ENCODE measurements at places on chromosomes 4 and X. TPM values are rescaled to one million over a fixed set of nuclear protein-coding genes. Genes with fewer than 3 reads are reported as not detected.

Gene MAML3
- 1.8 TPM for total RNA-seq

- no peak for DNase-seq
Observed at GRCh38 chr4:7519638-7520376, 85.1 kb upstream of the PSAPL1 start.

DNA sequence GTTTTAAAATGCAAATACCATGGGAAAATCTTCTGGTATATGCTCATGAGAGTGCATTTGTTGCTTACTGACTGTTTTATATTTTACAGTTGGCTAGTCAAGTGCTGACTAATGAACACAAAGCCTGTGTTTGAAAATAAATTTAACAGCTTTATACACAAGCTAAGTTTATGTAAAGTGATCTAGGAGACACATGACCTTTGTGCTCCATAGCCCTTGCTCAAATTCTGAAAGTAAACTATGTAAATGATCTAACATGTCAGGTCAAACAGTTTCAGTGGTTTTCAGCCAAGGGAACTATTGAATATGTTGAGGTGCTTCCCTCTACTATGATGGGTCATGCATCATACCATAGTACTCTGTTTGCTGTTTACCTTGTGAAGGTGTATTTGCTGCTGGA lies 36.7 kb downstream of the DIAPH2 start:
- DNase-seq, result no peak

DNA sequence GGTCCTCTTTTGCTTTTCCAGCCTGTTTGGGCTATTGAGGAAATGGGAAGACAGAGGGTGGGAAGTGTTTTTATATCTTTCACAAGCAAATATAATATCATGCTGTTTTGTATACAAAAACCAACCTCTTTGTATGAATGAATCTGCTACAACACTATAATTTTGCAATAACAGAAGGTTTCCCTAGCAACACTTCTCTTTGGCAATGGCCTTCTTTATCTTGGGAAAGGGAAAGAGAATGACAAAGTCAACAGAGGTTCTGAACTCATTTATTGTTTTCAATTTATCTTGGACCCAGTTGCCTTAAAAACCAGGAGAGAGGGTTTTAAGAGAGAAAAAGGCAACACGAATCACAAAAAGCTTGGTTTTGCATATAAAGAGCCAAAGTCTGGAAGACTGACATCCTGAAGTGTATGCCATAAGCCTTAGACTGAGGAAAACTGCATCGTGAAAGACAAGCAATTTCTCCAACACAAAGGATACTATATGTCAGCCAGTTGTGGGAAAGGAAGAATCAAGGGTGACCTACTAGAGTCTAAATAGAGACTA lies 121.8 kb upstream of the FAM241A start:
- no peak for DNase-seq

Gene OCIAD2
- 14.3 TPM for total RNA-seq

DNA sequence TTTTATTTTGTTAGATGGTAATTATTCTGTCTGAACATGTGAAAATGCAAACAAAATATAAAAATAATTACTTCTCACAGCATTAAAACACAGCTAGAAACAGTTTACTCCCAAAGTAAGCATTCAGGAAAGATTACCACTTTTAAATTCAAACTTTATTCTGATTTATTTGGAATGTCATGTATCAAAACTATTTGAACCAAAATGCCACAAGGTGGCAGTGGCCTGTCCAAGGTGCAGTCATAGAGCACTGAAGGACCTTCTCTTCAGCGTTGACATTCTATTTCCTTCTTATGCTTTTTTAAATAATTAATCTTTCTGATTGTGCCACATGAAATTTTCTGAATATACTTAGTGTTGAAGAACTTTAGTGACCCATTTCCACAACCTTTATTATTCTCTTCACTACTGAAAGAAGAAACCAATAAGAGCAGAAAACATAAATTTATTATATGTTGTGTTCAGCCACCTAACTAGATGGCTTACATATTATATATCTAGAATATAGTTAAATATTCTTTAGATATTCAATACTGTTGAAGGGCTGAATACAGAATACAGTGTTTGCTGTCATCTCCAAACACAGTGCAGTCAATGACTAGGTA lies 283.6 kb downstream of the CFAP299 start:
- DNase-seq, result no peak

GRCh38 chr4:161252520-161253141 lies 911.2 kb downstream of the FSTL5 start:
- no peak for DNase-seq

- no peak for DNase-seq
Observed at GRCh38 chr4:140426610-140427105, 790 bp downstream of the CLGN start.

Gene PPP1R2C
- not detected for total RNA-seq

GRCh38 chrX:154727871-154728270 lies 23.0 kb downstream of the GAB3 start:
- DNase-seq, result peak; percentile 45

Gene MAGEA11
- not detected for total RNA-seq

DNA sequence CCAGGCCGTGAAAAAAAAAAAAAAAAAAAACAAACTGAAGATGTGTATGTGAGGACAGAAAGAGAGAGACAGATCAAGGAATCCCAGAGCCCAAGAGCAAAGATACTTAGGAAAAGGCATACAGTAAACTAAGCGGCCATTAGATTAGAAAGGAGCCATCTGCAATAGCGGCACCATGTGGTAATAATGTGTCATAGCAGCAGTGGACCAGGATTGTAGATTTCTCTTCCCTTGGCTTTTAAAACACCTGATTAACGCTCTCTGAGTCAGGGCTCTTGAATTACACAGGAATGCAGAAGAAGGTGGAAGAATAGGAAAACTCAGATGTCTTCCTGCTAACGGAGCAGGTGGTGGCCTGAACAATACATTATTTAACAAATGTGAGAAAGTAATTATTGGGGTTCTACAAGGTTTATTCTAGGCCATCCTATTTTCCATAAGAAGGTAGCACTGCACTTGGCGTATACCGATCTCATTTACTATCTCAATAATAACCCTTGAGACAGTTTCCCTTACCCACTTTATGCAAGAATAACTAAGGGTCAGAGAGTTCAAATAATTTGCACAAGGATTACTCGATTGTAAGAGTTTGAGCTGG lies 182.7 kb downstream of the KCNIP4 start:
- no peak for DNase-seq

Gene CPZ
- total RNA-seq, result 130 TPM

Gene PAGE2
- total RNA-seq, result not detected

- peak; percentile 11 for DNase-seq
Observed at GRCh38 chrX:108224727-108225621, 133.4 kb downstream of the ATG4A start.

- DNase-seq, result no peak
Observed at GRCh38 chrX:97909245-97909644, 1025.5 kb downstream of the RPA4 start.

Gene CAPN6
- total RNA-seq, result 0.05 TPM

Gene DUSP9
- not detected for total RNA-seq

DNA sequence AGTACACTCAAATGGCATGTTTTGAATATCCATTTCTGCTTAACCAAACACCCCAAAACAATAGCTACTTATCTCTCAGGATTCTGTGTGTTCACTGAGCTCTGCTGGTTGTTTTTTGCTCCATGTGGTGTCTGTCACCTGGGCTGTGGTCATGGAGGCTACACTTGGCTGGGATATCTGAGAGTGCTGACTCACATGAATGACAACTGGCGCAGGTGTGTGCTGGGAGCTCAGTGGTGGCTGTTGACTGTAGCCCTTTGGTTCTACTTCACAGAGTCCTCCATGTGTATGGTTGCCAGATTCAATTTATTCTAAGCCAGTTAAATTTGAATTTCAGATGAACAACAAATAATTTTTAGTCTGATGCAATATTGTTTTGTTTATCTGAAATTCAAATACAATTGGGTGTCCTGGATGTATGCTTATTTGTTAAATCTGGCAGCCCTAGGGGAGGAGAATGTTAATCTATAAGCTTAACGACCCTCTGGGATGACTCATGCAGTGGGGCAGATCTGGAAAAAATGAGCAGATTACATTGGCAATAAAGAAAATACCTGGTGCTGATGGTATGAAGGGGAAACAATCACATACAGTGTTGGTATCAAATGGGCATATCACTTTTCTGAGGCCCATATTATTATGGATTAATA lies 28.2 kb upstream of the TCEAL4 start:
- DNase-seq, result no peak

- DNase-seq, result no peak
Observed at GRCh38 chrX:19731307-19731820, 156.0 kb downstream of the SH3KBP1 start.

Gene CETN2
- total RNA-seq, result 33.8 TPM

DNA sequence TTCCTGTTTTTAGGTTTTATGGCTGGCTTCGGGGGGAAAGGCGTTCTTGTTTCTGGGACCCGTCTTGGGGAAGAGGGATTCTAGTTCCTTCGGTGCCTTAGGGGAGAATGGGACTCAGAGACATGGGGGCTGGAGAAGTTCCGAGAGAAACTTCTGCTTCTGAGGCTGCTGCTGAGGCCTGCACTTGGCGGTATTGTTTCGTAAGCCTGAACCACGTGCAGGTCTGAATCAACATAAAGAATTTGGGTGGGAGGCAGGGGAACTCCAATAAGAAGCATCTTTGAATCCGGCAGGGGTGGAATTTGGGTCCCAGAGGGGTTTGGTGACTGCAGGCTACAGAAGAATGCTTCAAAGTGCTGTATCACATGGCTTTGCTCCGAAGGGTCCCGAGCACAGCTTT lies 15.1 kb downstream of the XG start:
- no peak for DNase-seq

Gene RASGEF1B
- total RNA-seq, result not detected

GRCh38 chrX:17154001-17154400 lies 207.5 kb downstream of the REPS2 start:
- DNase-seq, result no peak

Gene IL2
- not detected for total RNA-seq

- DNase-seq, result no peak
Observed at GRCh38 chr4:158169506-158169905, 3.3 kb downstream of the GASK1B start.

- no peak for DNase-seq
Observed at GRCh38 chr4:11954093-11954492, 525.4 kb upstream of the HS3ST1 start.

DNA sequence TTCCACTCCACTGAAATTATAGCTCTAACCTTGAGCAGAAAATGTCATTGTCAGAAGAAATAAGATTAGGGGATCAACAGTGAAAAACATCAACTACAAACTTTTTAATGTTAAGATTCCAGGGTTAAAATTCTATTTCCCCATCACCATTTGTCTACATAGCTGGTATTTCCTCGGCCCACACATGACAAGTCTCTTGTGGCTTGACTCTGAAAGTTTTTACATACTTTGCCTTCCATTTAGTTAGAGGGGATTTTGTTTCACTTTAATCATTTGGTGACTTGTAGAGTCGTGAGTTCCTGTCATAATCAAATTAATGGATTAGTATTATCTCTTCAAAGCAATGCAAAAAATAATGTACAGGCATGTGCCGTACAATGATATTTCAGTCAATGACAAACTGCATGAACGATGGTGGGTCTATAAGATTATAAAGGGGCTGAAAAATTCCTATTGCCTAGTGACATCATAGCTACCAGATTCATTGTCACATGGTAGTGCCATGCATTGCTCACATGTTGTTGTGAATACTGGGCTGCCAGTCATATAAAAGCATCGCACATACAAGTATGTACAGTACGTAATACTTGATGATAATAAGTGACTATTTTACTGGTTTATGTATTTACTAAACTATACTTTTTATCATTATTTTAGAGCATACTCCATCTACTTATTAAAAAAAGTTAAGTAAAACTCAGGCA lies 72.0 kb downstream of the ING2 start:
- DNase-seq, result no peak

DNA sequence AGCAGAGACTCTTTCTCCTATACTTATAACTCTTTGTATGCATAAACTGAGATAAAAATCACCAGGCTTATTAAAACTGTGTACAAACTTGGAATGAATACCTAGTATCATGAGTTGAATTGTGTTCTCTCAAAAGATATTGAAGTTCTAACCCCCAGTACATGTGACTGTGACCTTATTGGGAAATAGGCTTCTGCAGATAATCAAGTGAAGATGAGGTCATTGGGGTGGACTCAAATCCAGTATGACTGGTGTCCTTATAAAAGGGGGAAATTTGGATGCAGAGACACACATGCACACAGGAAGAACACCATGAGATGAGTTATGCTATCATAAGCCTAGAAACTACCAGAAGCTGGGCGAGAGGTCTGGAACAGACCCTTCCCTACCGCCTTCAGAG lies 26.2 kb downstream of the ZNF827 start:
- no peak for DNase-seq

Data from SJSA1 (cell line).